Activated T-cell treated with anti-CD3 and anti-CD28 coated beads for 24 hours (primary cell): ENCODE measurements at places on chromosomes 16 and 17.

DNA sequence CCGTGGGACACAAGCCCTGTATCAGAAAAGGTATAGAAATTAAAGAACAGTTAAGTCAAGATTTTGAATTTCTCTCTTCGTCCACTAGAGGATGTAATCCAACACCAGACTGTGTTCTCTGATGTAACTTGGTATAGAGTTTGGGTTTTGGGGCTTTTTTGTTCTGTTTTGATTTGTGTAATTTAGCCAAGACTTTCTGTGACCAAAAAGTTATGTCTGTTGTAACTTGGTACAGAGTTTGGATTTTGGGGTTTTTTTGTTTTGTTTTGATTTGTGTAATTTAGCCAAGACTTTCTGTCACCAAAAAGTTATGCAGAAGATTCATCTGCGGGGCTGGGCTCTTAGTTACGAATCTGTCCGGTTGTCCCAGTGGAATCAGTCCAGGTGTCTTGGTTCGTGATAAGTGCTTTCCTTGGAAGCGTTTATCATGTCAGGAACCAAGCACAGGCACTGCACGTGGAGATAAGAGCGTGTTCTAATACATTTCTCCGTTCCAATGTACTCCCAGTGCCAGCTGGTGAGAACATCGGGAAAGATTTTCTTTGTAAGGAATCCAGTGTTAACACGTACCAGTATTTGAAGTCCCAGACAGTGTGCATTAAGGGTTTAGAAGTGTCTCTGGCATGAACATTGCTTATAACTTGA lies 44.1 kb upstream of the SEC14L1 start:
- DNase-seq, result no peak

- no peak for DNase-seq
Observed at GRCh38 chr16:7964744-7965143, 625.6 kb downstream of the TMEM114 start.

DNA sequence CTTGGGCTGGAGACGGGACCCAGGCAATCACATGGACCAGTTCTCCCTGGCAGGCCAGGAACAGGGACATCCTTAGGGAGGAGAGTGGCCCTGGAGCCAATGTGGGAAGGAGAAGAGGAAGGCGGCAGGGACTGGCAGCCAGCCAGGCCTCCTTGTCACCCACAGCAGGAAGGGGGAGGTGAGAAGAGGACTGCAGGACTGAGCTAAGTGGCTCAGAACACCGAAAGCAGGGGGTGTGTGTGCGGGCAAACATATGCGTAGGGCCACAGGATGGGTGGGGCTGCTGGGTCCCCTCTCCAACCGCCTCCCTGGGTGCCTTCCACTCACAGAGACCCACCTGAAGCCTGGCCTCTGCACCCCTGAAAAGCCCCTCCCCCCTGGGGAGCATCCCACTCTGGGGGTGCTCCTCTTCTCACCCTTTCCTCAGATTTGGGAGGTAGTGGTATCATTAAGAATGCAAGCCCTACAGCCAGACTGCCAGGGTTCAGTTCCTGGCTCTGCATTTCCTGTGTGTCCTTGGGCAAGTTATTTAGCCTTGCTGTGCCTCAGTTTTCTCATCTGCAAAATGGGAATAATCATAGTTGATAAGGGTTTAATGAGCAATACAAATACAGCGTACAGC lies 8.1 kb downstream of the PNMT start:
- DNase-seq, result no peak

GRCh38 chr17:40809721-40810421 lies 10.1 kb upstream of the KRT28 start:
- DNase-seq, result no peak

DNA sequence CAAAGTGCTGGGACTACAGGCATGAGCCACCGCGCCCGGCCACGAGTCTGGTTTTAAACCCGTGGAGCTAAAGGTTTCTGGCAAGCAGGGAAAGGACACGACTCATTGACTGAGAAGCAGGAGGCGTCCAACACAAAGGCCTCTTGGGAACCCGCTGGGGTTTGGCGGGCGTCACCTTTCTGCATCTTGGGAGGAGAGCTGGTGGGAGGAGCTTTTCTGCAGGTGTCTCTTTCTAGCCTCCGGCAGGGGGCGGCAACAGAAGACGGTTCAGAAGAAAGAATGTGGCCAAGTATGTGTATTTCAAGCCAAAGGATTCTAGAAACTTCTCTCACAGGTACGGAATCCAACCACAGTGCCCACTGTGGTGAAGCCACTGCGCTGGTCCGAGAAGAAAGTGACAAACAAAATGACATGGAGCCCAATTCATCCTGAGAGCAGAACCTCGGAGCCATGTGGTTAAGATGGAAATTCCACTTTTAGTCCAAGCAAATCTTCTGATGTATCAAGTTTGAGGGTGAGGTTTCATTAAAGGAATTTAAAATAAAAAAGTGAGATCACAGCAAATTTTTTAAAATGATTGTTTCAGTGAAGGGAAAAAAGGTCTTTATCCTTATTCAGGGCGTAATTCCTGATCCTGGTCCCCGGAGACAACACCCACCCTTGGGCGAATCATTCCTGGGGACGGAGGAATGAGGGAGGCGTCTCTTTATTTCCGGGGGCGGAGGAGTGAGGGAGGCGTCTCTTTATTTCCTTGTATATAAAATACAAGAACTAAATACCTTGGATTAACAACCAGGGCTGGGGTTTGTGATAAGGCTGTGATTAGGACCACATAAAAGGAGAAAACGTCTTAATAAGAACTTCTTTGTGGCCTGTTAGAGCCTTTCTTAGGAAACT lies 97.6 kb downstream of the MRM3 start:
- peak; percentile 41 for DNase-seq

DNA sequence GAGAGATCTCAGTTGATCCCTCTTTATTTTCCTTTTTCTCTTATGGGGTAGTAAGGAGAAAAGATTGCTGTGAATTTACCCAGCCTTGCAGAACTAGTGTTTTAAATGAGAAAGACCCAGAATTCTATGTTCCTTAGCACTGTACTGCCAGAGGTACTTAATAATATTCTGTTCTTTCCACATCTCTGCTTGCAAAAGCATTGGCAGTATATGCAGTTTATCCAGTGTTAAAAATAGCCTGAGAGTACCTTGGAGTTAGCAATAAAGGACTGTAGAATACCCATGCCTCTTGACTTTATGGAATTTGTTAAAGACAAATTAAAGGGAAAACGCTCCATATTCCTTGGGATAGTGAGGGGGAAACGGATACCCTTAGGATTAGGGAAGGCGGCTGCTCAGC lies 11.9 kb downstream of the SLC7A6 start:
- no peak for DNase-seq

DNA sequence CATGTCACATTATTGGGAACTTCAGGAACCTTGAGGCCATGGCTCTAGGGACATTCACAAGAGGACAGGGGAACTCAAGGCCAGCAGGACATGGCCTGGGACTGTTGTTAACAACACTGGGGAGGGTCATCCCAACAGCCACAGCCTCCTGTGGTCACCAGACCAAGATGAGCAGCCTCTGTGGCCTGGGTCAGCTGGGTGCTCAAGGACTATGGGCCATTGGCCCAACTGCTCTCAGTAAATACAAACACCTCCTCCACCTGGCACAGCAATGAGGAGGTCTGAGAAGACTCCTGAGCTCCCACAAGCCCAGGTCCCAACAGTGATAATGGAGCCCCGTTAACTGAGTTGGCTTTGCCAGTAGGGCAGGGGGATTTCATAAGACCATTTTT lies 20.9 kb downstream of the KIFC3 start:
- no peak for DNase-seq

DNA sequence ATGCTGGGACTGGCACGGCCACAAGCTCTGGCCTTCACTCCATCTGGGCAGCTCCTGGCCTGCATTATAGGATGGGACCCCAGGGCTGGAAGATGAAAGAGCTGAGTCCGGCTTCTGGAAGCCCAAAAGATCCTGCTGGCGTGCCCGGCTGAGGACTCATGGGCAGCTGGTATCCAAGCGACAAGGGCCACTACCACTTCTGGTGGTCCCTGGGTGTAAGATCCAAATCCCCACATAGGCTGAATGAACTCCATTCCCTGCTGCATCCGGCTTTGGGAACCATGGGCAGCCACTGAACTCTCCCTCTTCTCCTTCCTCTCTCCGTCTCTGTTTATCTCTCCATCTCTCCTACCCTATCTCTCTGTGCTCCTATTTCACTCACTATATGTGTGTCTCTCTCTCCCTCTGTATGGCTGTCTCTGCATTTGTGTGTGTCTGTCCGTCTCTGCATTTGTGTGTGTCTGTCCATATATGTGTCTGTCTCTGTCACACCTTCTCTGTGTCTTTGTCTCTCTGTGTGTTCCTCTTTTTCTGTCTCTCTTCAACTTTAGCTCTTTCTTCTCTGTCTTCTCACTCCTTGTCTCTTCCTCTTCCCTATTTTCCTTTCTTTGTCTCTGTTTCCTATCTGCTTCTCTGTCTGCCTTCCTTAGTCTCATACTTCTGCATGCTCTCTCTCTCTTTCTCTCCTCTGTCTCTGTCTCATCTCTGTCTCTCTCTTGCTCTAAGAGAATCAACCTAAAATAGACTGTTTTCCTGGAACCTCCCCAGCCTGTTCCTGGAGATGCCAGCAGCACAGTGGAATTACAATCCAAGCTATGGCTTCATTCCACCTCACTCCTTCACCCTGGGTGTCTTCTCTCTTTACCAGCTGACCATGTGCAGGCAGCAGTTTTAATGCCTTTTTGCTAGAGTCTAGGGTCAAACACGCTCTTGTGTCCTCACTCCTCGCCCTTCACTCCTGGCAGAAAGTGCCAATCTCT lies 60.4 kb upstream of the IRX6 start:
- DNase-seq, result no peak

- no peak for DNase-seq
Observed at GRCh38 chr17:7221278-7222092, 1.7 kb downstream of the ACADVL start.

GRCh38 chr16:4048481-4048880 lies 67.8 kb downstream of the ADCY9 start:
- no peak for DNase-seq

GRCh38 chr17:51745993-51746392 lies 412.5 kb downstream of the CA10 start:
- DNase-seq, result no peak

DNA sequence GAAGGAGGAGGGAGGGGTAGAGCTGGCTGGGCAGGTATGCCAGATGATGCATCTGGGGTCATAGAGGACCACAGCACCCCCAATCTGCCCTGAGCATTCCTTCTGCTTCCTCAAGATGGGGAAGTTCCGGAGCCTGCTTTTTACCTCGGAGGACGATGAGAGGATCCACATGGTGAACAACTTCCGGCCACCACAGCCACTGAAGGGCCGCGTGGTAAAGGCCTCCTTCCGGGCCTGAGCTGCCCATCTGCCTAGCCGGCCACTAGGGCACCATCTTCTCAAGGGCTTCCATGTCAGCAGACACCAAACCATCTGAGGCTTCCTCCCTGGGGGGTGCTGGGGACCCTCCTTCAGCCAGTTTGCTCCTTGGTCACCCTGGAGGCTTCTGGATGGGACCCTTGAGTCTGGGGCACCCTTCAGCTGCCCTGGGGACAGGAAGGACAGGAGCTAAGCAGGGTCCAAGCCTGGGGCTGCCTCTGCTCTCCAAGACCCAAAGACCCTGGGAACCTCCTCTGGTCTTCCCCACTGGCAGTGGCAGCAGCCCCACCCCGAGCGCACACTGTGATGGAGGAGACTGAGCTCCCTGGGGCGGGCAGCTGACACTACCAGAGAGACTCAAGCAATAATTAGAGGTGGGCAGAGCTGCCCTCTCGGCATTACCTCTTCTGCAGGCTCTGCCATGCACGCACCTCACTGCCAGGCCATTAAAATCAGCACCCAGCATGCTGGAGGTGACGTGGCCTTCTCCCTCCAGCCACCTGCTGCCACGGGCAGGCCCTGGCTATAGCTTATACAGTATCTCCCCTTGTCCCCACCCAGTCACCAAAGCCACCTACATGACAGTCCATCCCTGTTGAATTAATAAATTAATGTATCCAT lies 9.3 kb downstream of the CA7 start:
- DNase-seq, result no peak

GRCh38 chr17:58337210-58337599 lies 8.6 kb upstream of the TSPOAP1 start:
- no peak for DNase-seq

GRCh38 chr16:78516006-78516736 lies 416.7 kb downstream of the WWOX start:
- no peak for DNase-seq

DNA sequence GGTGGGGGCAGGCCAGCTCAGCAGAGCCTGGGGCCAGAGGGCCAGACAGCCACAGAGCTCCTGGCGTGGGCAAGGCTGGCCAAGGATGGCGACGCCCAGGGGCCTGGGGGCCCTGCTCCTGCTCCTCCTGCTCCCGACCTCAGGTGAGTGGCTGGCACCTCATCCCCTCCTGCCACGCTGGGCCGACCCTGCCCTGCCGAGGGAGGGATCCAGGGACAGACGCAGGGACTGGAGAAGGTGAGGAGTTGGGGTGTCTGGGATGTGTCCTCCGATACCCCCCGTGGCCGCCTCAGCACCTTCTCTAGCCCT lies at the start of gene ADGRG3:
Gene ADGRG3, plus strand, starts transcription at position 44 of the 309 bp plus-strand sequence. Its CDS starts 42 bp downstream, at position 86.
- no peak for DNase-seq
